GM12891 (cell line): ENCODE measurements at places on chromosomes 2 and 18.

GRCh38 chr18:6821356-6821755 lies 91.8 kb downstream of the ARHGAP28 start:
- DNase-seq, result no peak

- no peak for DNase-seq
Observed at GRCh38 chr2:37779139-37779538, 107.7 kb upstream of the CDC42EP3 start.

- DNase-seq, result no peak
Observed at GRCh38 chr2:62091471-62091870, 104.4 kb upstream of the B3GNT2 start.

DNA sequence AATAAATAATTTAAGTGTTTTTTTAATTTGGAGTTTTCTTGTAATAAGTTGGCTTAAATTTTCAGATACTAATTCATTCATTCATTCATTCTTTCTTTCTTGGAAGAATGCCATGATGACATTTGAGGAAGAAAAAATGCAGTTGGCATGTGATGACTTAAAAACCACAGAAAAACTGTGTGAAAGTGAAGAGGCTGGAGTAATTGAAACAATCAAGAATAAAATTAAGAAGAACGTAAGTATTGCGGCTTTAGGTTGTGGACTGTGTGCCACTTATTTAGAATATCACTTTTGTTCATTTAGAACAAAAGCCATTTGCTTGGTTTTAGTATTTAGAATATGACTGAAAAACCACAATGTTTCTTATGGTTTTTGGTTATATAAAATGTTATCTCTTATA lies 51.4 kb downstream of the TTC39C start:
- no peak for DNase-seq

- no peak for DNase-seq
Observed at GRCh38 chr2:170161516-170162270, 16.3 kb upstream of the MYO3B start.

GRCh38 chr2:204897561-204897960 lies 352.3 kb downstream of the PARD3B start:
- no peak for DNase-seq

GRCh38 chr2:12314127-12314760 lies 402.5 kb upstream of the TRIB2 start:
- no peak for DNase-seq

GRCh38 chr2:24920098-24920808 lies at the start of gene ADCY3:
TSS of gene ADCY3 (minus strand) at chr2:24920237. CDS start at chr2:24918987, 1,250 bp downstream.
- DNase-seq, result peak; percentile 84

- DNase-seq, result no peak
Observed at GRCh38 chr2:187294043-187294442, 154.0 kb downstream of the CALCRL start.

- DNase-seq, result no peak
Observed at GRCh38 chr2:179528576-179529069, 264.0 kb upstream of the SESTD1 start.

GRCh38 chr2:89837962-89838625 lies 1146.6 kb downstream of the RPIA start:
- no peak for DNase-seq

- DNase-seq, result peak; percentile 21
Observed at GRCh38 chr2:213766465-213766901, 482.2 kb downstream of the SPAG16 start.

- DNase-seq, result no peak
Observed at GRCh38 chr2:241695651-241696050, 6.2 kb upstream of the ING5 start.

DNA sequence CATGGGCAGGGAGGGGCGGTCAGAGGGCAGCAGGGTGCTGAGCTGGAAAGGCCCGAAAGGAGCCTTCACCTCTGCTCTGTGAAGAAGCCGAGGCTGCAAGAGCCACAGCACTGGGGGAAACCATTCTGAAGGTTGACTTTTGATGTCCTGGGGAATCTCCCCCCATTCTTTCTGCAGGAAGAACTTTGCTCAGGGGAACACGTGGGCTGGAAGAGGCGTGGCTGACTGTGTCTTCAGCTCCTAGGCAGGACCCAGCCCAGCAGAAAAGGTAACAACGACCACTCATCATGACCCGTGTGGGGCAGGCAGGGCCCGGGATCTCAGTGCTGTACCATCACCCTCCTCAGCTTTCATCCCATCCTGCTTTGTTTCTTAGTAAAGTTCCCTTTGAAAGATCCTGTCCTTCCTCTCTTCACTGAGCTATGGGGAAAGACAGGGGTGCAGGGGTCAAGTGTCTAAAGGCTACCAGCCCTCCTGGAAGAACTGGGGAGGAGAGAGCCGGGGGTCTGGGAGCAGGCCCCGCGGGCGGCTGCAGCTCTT lies 312.7 kb downstream of the CELF4 start:
- DNase-seq, result no peak

DNA sequence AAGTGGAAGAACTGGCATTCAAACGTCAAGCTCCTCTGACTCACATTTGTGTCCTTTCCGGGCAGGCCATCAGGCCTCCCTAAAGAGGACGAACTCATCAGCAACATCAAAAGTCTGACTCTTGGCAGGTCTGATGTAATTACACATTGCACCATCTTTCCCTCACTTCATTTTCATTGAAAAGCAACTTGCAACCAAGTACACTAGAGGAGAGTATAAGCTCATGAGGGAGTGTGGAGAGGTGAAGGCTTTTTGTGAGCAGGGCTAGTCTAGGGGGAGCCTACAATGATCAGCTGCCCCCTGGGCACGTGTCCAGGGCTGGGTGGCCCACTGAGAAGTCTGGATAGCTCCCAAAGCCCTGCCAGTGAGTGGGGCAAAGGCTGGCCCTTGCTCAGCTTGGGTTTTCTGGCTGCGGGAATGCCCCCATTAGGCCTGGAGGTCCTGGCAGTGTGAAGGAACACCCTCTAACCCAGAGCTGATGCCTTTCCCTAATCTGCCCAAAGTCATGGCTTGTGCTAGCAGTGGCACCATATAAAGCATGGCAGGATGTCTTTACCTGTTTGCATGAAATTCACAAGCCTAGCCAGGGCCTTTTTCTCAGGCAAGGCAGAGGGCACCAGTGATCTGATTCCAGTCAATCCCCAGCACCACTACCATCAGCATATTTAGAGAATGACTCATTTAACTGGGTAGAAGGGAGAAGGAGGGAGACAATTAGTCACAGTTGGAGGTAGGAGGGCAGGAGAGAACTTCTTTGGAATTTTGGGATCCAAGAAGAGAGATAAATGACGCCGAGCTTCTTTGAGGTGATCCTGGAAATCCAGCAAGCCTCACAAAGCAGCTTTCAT lies 8.5 kb upstream of the DAW1 start:
- no peak for DNase-seq

- no peak for DNase-seq
Observed at GRCh38 chr2:151619337-151619989, 114.8 kb downstream of the NEB start.

- DNase-seq, result no peak
Observed at GRCh38 chr2:84435345-84436025, 23.6 kb downstream of the SUCLG1 start.

DNA sequence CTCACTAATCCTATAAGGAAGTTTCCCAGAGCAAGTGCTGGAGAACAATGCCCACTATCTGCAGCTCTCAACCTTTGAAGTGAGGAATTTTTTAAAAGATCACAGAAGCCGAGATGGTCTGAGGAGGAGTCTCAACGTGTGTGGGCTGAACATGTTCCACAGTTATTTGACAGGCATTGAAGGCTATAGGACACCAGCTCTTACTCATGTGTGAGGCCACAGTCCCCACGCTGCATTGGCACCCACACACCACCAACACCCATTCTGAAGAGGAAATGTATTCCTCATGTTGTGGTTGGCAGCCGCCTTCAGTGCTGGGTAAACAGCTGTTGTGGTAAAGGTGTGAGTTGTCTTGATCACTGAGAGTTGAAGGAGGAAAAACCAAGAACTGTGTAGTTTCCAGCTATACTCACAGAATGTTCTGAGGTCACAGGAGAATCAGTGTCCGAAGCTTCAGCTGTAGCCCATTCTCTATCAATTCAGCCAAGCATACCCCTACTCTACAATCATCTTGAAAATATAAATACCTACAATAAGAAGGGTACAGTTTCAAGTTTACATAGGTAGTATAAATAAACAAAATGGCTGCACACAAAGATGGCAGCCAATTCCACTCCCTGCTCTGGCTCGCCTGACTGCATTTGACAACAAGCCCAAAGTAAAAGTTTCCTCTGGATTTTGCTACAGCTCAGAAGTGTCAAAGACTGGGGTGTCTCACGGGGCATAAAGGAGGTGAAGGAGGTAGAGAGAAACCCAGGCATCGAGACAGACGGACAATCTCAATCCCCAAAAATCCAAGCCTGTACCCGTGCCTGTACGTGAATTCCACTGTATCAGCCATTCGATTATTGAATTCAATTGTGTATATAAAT lies 12.1 kb downstream of the CD226 start:
- no peak for DNase-seq
